Osteoblast (primary cell): ENCODE measurements at places on chromosomes 6 and 20.

GRCh38 chr20:46316984-46317684 is 8.8 kb upstream of the CDH22 start:
- no peak overlapping the region for H3K27ac ChIP-seq
- DNase-seq, result peak; percentile 43
- H3K36me3 ChIP-seq, result no peaks in the 10 kb centered on the region
- no peak overlapping the region for H3K4me3 ChIP-seq
- H3K27me3 ChIP-seq, result peaks cover 61% of the 10 kb centered on the region

DNA sequence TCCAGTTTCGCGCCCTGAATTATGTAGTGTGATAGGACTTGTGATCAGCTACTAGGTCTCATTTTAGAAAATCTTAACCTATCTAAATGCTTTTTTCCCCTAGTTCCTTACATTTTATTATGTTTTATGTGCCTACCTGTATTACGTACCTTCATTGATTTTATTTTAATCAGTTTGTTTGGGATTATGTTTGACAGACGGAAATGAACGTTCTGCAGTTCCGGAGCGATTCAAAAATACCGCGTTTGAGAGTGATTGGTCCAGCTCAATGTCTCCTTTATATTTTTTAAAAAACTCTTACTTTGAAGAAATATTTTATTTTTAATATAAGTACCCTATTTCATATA is 114.3 kb upstream of the BTN3A2 start:
- peak overlapping the region; percentile 80 for H3K4me3 ChIP-seq
- DNase-seq, result no peak
- H3K27me3 ChIP-seq, result peaks cover 11% of the 10 kb centered on the region

- H3K27me3 ChIP-seq, result no peaks in the 10 kb centered on the region
- peak overlapping the region; percentile 98 for H3K27ac ChIP-seq
- DNase-seq, result peak; percentile 95
- H3K4me1 ChIP-seq, result peaks cover 20% of the 10 kb centered on the region
- no peaks in the 10 kb centered on the region for H3K36me3 ChIP-seq
- H3K4me3 ChIP-seq, result peak overlapping the region; percentile 88
Measured at GRCh38 chr6:142946924-142947713, 2.1 kb upstream of the HIVEP2 start.

- peaks cover 15% of the 10 kb centered on the region for H3K4me1 ChIP-seq
- no peak overlapping the region for H3K27ac ChIP-seq
- no peak for DNase-seq
- H3K27me3 ChIP-seq, result no peaks in the 10 kb centered on the region
Measured at GRCh38 chr6:137975188-137975940, 108.3 kb downstream of the TNFAIP3 start.

DNA sequence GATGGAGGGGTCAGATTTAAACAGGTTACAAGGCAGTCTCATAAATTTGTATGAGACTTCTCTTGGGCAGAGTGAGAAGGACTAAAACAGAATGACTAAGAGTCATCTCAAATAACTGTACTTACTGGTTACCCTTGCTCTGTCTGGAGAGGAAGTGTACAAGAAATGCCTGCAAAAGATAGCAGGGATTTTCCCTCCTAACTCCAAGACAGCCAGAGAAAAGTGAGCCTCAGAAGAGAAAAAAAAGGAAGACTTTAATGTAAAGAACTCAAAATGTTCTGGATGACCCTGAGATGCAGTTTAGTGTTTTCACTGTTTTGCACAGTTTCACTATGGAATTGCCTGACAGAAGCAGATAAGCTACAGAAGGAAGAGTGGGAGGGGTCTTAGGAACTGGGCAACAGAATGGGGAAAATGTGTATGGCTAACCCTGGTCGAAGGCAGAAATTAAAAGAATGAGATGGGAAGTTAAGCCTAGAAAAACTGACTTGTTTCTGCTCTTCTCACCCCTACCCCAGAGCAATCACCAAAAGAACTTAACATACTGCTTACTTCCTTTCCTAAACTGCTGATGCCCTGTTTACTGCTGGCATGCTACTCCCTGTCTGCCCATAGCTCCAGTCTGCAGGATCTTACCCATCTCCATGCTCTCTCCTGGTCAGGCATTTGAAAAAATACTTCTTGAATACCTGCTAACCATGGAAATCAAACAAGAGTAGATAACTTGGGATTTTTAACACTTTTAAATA is 98.1 kb upstream of the MARCKS start:
- H3K36me3 ChIP-seq, result no peaks in the 10 kb centered on the region
- no peak overlapping the region for H3K27ac ChIP-seq
- DNase-seq, result peak; percentile 85
- H3K4me3 ChIP-seq, result no peak overlapping the region
- H3K27me3 ChIP-seq, result no peaks in the 10 kb centered on the region

GRCh38 chr6:140560671-140561070 is 1186.2 kb upstream of the CITED2 start:
- H3K27ac ChIP-seq, result no peak overlapping the region
- H3K27me3 ChIP-seq, result no peaks in the 10 kb centered on the region
- no peaks in the 10 kb centered on the region for H3K4me1 ChIP-seq

GRCh38 chr20:38152621-38153221 is 12.3 kb downstream of the TGM2 start:
- peak overlapping the region; percentile 30 for H3K4me3 ChIP-seq
- H3K36me3 ChIP-seq, result peaks cover 89% of the 10 kb centered on the region
- peak; percentile 93 for DNase-seq

DNA sequence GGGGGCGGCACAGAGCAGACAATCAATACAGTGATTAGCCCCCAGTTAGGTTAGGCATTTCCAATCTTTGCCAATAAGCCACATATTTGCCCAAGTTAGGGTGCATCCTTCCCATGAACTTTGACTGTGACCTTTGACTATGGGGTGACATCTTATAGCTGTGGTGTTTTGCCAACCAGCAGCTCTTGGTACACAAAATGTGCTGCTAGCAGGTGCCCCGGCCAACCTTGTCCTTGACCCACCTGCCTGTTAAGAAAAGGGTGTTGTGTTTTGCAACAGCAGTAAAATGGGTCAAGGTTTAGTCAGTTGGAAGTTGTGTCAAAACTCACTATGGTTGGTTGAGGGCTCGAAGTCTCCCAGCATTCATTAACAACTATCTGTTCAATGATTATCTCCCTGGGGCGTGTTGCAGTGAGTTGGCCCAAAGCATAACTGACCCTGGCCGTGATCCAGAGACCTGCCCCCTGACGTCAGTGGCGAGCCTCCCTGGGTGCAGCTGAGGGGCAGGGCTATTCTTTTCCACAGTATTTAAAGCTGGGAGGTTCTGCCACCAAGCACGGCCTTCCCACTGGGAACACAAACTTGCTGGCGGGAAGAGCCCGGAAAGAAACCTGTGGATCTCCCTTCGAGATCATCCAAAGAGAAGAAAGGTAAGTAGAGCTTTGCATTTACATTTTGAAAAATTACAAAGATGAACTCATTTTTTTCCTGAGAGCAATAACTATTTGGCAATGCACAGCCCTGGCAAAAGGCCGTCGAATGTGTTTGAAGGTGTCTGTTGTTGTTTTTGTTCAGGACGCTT is at the start of gene PCK1:
Gene PCK1, plus strand, starts transcription at position 557 of the 802 bp plus-strand sequence. CDS start 302 bp downstream, outside the sequence.
- H3K36me3 ChIP-seq, result no peaks in the 10 kb centered on the region
- H3K27me3 ChIP-seq, result peaks cover 20% of the 10 kb centered on the region
- H3K4me1 ChIP-seq, result no peaks in the 10 kb centered on the region
- DNase-seq, result peak; percentile 26
- H3K4me3 ChIP-seq, result no peak within 1 kb of the TSS

DNA sequence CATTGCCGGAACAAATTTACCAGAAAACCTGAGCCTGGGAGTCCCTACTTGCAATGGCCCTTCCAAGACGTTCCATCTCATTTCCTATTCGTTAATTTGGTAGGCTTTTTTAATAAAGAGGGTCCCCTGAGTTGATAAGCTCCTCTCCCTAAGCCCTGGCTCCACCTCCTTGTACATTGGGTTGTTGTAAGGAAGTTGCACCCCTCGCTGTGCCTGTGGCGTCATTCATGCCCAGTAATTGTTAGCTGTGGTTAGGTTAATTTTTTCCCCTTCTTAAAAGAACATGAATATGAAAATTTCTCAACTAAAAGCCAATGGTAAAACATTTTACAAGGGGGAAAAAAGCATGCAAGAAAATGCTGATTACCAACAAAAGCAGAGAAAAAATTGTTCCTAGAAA is 91.9 kb downstream of the SLC24A3 start:
- H3K36me3 ChIP-seq, result no peaks in the 10 kb centered on the region
- H3K27me3 ChIP-seq, result no peaks in the 10 kb centered on the region
- H3K27ac ChIP-seq, result no peak overlapping the region
- no peak for DNase-seq

- peak overlapping the region; percentile 81 for H3K27ac ChIP-seq
- no peak for DNase-seq
- H3K4me3 ChIP-seq, result peak overlapping the region; percentile 81
- H3K27me3 ChIP-seq, result no peaks in the 10 kb centered on the region
Measured at GRCh38 chr20:58310291-58310782, 822 bp downstream of the RAB22A start.

DNA sequence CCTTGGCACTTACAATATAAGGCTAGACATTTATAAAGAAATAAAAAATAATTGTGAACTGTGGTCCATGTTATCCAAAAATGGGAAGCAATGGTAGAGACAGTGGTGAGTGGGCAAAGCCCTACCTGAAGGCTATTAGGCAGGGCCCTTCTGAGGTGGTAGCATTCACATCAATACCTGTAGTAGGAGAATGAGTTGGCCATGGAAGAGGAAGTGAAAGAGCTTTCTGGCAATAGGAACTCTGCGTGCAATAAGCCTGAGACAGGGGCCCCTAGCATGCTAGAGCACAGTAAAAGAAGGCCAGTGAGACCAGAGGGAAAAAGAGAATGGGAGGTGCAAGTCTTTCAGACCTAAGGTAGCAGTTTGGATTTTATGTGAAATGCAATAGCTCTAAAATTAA is 754.5 kb downstream of the PTPRT start:
- H3K4me1 ChIP-seq, result no peaks in the 10 kb centered on the region
- H3K4me3 ChIP-seq, result no peak overlapping the region
- H3K36me3 ChIP-seq, result no peaks in the 10 kb centered on the region
- no peaks in the 10 kb centered on the region for H3K27me3 ChIP-seq
- no peak for DNase-seq

- H3K36me3 ChIP-seq, result no peaks in the 10 kb centered on the region
- H3K4me1 ChIP-seq, result no peaks in the 10 kb centered on the region
- no peak for DNase-seq
- H3K4me3 ChIP-seq, result no peak overlapping the region
Measured at GRCh38 chr6:91716361-91716760, 1129.5 kb upstream of the MAP3K7 start.

- H3K27me3 ChIP-seq, result no peaks in the 10 kb centered on the region
- no peak for DNase-seq
- no peak overlapping the region for H3K4me3 ChIP-seq
- no peak overlapping the region for H3K27ac ChIP-seq
- no peaks in the 10 kb centered on the region for H3K4me1 ChIP-seq
- H3K36me3 ChIP-seq, result no peaks in the 10 kb centered on the region
Measured at GRCh38 chr6:119034827-119035458, 43.5 kb downstream of the FAM184A start.

GRCh38 chr6:140253096-140253495 is 878.6 kb upstream of the CITED2 start:
- H3K4me3 ChIP-seq, result no peak overlapping the region
- H3K4me1 ChIP-seq, result no peaks in the 10 kb centered on the region
- no peaks in the 10 kb centered on the region for H3K36me3 ChIP-seq
- H3K27ac ChIP-seq, result no peak overlapping the region
- no peak for DNase-seq

GRCh38 chr20:54174457-54175175 is 830 bp upstream of the CYP24A1 start:
- peaks cover 57% of the 10 kb centered on the region for H3K27me3 ChIP-seq
- no peak overlapping the region for H3K27ac ChIP-seq
- no peaks in the 10 kb centered on the region for H3K36me3 ChIP-seq
- H3K4me1 ChIP-seq, result peaks cover 4% of the 10 kb centered on the region
- no peak for DNase-seq
- H3K4me3 ChIP-seq, result no peak overlapping the region

- no peak overlapping the region for H3K27ac ChIP-seq
- peaks cover 10% of the 10 kb centered on the region for H3K27me3 ChIP-seq
- no peak overlapping the region for H3K4me3 ChIP-seq
- no peak for DNase-seq
- no peaks in the 10 kb centered on the region for H3K4me1 ChIP-seq
Measured at GRCh38 chr6:27267857-27268434, 20.4 kb downstream of the PRSS16 start.

GRCh38 chr6:125511809-125512396 is 210.1 kb upstream of the HDDC2 start:
- no peaks in the 10 kb centered on the region for H3K27me3 ChIP-seq
- H3K36me3 ChIP-seq, result no peaks in the 10 kb centered on the region
- peak; percentile 54 for DNase-seq
- H3K4me3 ChIP-seq, result no peak overlapping the region
- no peaks in the 10 kb centered on the region for H3K4me1 ChIP-seq

DNA sequence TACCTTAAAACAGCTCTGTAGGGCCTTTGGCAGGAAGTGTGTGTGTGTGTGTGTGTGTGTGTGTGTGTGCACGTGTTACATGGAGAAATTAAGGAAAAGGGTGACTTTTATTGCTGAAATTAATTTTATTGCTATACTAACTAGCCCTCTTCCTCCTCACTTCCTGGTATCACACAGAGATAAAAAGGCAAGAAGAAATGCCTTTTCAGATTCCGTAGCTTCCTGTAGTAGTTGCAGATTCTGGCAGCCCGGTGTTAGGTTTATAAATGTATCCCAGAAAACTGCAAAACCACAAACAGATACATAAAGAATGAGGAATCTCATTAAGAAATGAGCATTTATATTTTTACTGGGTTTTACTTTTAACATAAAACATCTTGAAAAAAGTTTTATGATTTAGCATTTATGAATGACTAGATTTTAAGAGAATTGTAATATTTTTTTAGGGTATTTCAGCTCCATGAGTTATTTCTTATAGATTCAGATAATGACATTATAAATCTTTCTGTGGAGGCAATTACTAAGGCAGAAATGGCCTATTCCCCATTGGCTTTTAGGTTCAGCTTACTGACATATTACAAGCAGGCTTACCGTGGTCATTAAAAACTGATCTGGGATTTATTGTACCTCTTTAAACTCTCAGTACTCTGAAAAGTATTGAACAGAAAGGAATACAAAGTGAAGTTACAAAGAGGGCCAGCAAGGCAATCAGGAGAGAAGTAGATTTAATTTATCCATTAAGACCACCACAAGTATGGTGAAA is 249.1 kb upstream of the TSHZ2 start:
- H3K36me3 ChIP-seq, result no peaks in the 10 kb centered on the region
- no peak overlapping the region for H3K4me3 ChIP-seq
- DNase-seq, result no peak
- no peaks in the 10 kb centered on the region for H3K27me3 ChIP-seq
- H3K4me1 ChIP-seq, result no peaks in the 10 kb centered on the region

- H3K4me3 ChIP-seq, result no peak overlapping the region
- no peak overlapping the region for H3K27ac ChIP-seq
- H3K36me3 ChIP-seq, result no peaks in the 10 kb centered on the region
- DNase-seq, result peak; percentile 48
Measured at GRCh38 chr6:56292505-56293181, 45.3 kb upstream of the COL21A1 start.
